Nephron progenitor cell (in vitro differentiated cells): ENCODE measurements at places on chromosomes 5 and 9.

DNA sequence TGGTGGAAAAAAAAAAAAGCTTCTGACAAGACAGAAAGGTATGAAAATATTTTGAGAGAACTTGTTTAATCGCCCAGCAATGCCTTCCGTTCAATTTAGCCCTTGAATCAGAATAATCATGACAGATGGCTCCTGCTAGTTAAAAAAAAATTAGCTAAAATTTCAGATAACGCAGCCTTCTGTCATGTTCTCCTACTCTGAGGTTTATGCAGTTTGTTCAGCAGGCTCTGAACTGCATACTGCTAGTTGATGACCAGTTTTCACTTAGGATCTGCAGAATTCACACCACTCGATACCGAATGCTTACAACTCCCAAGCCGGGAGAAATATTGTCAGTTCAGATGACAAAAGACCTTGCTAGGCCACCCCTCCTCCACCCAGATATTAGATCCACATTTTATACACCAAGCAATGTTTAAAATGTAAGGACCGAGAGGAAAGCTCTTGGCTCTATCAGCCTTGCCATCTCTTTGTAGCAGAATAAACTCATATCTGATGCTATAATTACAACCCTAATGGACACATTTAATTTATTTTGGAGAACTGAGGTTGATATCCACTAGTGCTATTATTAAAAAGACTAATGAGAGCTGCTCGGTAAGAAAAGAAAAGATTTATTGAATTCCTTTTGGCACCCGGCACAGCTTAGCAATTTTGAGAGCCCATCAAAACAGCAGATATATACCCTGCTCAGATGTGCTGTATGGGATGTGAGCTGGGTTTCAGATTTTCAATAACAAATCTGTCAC is 322.8 kb downstream of the GLIS3 start:
- no peaks in the 10 kb centered on the region for H3K36me3 ChIP-seq
- peaks cover 61% of the 10 kb centered on the region for H3K4me1 ChIP-seq
- H3K4me3 ChIP-seq: no peak overlapping the region
- H3K27ac ChIP-seq: no peak overlapping the region

GRCh38 chr5:76389513-76390154 is 13.5 kb upstream of the IQGAP2 start:
- peak overlapping the region; percentile 6 for H3K4me3 ChIP-seq
- no peaks in the 10 kb centered on the region for H3K36me3 ChIP-seq
- H3K27me3 ChIP-seq: peaks cover 4% of the 10 kb centered on the region
- DNase-seq: no peak
- peak overlapping the region; percentile 5 for H3K27ac ChIP-seq
- H3K4me1 ChIP-seq: peaks cover 64% of the 10 kb centered on the region

DNA sequence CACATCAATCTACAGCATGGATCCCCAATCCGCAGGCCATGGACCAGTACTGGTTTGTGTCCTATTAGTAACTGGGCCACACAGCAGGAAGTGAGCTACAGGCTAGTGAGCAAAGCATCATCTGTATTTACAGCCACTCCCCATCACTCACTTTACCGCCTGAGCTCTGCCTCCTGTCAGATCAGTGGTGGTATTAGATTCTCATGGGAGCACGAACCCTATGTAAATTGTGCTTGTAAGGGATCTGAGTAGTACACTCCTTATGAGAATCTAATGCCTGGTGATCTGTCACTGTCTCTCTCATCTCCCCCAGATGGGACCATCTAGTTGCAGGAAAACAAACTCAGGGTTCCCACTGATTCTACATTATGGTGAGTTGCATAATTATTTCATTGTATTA is 212.7 kb upstream of the FAM174A start:
- no peak overlapping the region for H3K4me3 ChIP-seq
- DNase-seq: no peak
- peaks cover 6% of the 10 kb centered on the region for H3K4me1 ChIP-seq
- H3K27ac ChIP-seq: no peak overlapping the region
- no peaks in the 10 kb centered on the region for H3K27me3 ChIP-seq

- no peak overlapping the region for H3K4me3 ChIP-seq
- H3K36me3 ChIP-seq: no peaks in the 10 kb centered on the region
- peaks cover 4% of the 10 kb centered on the region for H3K4me1 ChIP-seq
- peaks cover 6% of the 10 kb centered on the region for H3K27me3 ChIP-seq
- no peak for DNase-seq
These were observed 78.0 kb downstream of the CACNA1B start for GRCh38 chr9:137955586-137955985.

- no peak for DNase-seq
- no peaks in the 10 kb centered on the region for H3K27me3 ChIP-seq
- H3K4me3 ChIP-seq: no peak overlapping the region
- H3K4me1 ChIP-seq: peaks cover 5% of the 10 kb centered on the region
- peak overlapping the region; percentile 86 for H3K27ac ChIP-seq
These were observed 76.3 kb downstream of the SCAI start for GRCh38 chr9:125066839-125067619.

GRCh38 chr5:16326137-16326536 is 139.5 kb downstream of the ZNF622 start:
- H3K27ac ChIP-seq: peak overlapping the region; percentile 37
- H3K4me1 ChIP-seq: no peaks in the 10 kb centered on the region
- H3K27me3 ChIP-seq: peaks cover 12% of the 10 kb centered on the region
- no peak overlapping the region for H3K4me3 ChIP-seq
- H3K36me3 ChIP-seq: no peaks in the 10 kb centered on the region

GRCh38 chr9:91833878-91834255 is 116.2 kb downstream of the ROR2 start:
- H3K27me3 ChIP-seq: no peaks in the 10 kb centered on the region
- peak overlapping the region; percentile 65 for H3K4me3 ChIP-seq
- DNase-seq: no peak
- peaks cover 8% of the 10 kb centered on the region for H3K36me3 ChIP-seq

DNA sequence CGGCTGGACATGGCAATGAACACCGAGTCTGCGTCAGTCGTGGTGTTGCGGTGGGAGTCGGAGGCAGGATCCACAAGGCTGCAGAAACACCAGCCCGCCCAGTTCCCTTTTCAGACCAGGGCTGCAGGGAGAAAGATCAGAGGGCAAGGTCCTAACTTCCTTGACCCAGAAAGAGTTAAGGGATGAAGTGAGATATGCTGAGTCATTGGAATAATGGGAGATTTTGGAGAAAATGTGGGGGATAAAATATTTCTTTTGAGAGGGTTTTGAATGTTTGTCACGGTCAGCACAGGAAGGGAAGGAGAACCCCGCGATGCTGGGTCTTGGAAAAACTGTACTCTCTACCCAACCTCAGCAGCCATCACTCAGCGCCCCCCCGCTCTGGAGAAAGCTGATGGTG is 416.0 kb downstream of the ICE1 start:
- H3K27ac ChIP-seq: no peak overlapping the region
- H3K36me3 ChIP-seq: no peaks in the 10 kb centered on the region
- DNase-seq: no peak
- H3K4me3 ChIP-seq: no peak overlapping the region
- H3K4me1 ChIP-seq: peaks cover 9% of the 10 kb centered on the region
- H3K27me3 ChIP-seq: no peaks in the 10 kb centered on the region

DNA sequence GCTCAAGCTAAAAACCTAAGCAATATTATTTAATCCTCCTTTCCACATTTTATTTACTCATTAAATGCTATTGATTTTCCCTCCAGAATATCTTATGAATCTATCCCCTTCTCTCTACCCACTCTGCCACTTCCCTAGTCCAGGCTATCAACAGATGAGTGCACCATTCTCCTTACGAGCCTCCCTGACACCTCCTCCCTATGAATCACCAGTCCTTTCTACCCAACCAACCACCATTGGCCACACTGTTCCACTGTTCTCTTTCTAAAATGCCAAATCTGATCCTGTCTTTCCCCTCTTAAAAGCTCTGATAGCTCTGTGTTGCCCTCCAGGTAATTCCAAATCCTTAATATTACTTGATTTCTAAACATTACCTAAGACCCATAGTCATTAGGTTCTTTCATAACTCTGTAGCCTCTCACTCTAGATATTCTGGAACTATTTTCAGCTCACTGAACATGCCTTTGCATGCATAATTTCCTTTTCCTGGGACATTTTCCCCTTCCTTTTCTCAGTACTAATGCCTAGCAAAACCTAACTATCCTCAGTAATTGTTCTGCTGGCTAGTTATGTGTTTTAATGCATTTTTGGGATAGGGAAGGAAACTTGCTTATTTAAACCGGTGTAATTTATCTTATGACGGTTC is 126.3 kb downstream of the UNC13B start:
- peak overlapping the region; percentile 33 for H3K27ac ChIP-seq
- no peak for DNase-seq
- peaks cover 6% of the 10 kb centered on the region for H3K4me1 ChIP-seq
- H3K4me3 ChIP-seq: no peak overlapping the region
- H3K36me3 ChIP-seq: no peaks in the 10 kb centered on the region
- H3K27me3 ChIP-seq: peaks cover 2% of the 10 kb centered on the region

- H3K36me3 ChIP-seq: peaks cover 6% of the 10 kb centered on the region
- no peak overlapping the region for H3K4me3 ChIP-seq
- no peaks in the 10 kb centered on the region for H3K27me3 ChIP-seq
- peaks cover 40% of the 10 kb centered on the region for H3K4me1 ChIP-seq
- no peak for DNase-seq
- peak overlapping the region; percentile 84 for H3K27ac ChIP-seq
These were observed 268.9 kb downstream of the ZNF608 start for GRCh38 chr5:124477577-124477976.
